Effector memory CD8-positive, alpha-beta T cell (primary cell): ENCODE measurements at places on chromosomes 5 and 9.

DNA sequence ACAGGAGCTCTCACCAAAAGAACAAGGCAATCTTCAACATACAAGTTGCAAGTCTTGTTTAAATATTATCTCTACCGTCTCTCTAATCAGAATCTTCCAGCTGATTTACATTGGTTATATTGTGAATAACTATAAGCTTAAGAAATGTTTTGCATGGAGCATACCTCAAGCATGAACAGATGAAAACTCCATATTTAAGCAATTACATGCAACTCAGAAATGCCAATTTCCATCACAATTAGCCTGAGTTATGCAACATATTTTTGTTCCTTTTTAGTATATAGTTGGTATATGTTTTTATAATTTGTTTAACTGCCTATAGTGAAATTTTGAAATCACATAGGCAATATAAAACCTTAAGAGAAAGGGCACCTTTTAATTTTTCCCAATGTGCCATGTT lies 142.5 kb downstream of the DENND1A start:
- DNase-seq = no peak

- no peak for DNase-seq
Observed at GRCh38 chr9:35658968-35659220, 802 bp downstream of the CCDC107 start.

DNA sequence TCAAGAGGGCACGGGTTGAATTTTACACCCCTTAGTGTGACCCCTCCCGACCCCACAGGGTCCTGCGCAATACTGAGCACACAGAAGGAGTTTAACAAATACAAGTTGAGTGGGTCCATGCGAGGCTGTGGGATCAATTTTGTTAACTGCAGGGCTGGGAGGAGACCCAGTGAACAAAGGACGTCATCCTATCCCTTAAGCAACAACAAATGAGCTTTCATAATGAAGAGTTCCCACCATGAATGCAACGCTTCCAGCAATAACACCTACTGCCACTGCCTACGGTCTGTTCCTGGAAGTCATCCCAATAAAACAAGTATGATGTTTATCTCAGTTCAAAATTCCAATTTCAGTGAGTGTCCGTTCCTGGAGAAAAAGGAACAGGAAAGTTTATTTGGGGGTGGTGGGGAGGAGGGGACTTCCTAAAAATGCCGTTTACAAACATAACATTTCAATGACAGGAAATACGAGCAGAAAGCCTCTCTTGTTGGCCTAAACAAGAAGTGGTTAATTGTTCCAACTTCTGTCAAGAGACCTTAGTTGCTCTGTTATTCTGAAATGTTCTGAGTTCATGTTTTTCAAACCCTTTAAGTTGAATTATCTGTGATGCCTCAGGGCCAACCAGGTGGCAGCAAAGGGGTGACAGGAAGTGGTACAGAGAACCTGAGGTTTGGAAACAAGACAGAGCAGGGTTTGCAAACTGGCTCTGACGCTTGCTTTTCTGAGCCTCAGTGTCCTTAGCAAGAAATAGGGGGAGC lies 65.8 kb upstream of the PLPP6 start:
- DNase-seq = peak; percentile 37

GRCh38 chr5:103901885-103902284 lies 339.3 kb upstream of the NUDT12 start:
- no peak for DNase-seq

GRCh38 chr5:134387443-134387842 lies 16.1 kb downstream of the UBE2B start:
- DNase-seq = no peak

GRCh38 chr5:93039888-93040287 lies 541.1 kb downstream of the NR2F1-AS1 start:
- no peak for DNase-seq

DNA sequence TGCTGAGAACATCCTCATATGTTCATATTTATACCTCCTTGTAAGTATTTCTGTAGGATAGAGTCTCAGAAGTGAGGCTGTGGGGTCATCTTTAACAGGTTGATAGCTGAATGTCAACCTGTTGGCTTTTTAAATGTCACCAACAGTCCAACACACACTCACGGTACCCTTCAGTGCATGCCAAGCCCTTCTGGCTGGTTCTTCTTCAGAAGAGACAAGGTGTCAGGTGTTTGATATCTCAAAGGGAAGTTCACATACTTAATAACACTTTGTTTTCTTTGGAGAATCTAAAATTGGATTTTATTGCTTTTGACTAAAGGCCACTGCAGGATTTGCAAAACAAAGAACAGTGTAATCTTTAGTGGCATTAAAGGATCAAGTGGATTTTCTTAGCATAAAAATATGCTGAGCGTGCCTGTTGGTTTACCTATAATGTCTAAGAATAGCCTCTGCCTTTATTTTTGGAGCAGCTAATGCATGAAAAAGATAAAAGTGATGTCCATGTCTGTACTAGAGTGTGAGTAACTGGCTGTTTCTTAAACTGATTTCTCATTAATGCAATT lies 58.2 kb downstream of the RGS3 start:
- no peak for DNase-seq

- no peak for DNase-seq
Observed at GRCh38 chr9:83144492-83144891, 81.5 kb upstream of the RASEF start.

DNA sequence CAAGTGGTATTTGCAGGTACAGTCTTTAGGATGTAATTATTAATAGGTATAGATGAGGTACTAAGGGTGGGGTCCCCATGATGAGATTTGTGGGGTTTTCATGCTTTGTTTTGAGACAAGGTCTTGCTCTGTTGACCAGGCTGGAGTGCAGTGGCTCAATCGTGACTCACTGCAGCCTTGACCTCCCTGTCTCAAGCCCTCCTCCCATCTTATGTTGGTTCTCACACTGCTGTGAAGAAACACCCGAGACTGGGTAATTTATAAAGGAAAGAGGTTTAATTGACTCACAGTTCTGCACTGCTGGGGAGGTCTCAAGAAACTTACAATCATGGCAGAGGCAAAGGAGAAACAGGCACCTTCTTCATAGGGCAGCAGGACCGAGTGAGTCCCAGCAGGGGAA lies 217.5 kb downstream of the CDK5RAP2 start:
- DNase-seq = no peak

- no peak for DNase-seq
Observed at GRCh38 chr5:75509956-75510355, 1.5 kb downstream of the CERT1 start.

DNA sequence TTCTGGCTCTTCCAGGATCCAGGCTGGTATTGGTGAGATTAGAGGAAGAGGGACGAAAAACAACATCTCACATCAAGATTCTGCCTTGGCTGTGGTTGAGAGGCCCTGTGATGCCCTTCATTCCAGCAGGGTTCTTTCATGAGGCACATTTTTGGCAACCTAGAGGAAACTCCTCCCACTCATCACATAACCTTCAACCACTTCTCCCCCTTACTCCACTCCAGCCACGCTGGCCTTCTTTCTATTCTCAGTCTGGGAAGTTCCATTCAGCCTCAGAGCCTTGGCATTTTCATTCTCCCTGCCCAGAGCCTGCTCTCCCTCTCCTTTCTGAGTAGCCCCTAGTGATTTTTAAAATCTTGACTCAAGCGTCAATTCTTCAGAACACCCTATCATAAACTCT lies 337.5 kb downstream of the ZSWIM6 start:
- no peak for DNase-seq

DNA sequence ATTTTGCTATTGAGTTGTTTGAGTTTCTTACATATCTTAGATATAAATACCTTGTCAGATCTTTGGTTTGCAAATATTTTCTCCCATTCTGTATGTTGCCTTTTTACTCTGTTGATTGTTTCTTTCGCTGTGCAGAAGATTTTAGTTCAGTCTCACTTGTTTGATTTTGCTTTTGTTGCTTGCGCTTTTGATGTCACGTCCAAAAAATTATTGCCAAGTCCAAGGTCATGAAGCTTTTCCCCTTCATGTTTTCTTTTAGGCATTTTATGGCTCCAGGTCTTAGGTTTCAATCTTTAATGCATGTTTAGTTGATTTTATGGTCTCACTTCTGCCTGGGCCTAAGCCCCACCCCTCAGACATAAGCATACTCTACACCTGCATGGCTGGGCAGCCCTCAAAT lies 131.5 kb upstream of the TNC start:
- no peak for DNase-seq

DNA sequence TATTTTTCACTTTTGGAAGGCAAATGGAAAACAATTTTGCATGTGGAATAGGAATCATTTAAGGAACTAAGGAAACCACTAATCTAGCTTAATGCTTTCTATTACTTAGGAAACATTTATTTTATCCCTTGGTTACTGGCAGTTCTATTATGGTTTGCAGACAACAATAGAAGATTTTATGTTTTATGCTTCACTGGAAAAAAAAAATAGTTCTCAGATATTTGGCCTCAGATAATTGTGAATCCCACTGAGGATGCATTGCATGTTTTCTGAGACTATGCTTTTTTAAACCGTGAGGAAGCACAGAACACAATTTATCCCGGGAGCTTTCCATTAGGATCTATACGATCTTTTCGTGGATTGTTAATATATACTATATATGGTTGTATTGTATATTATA lies 356.9 kb downstream of the CSNK1G3 start:
- DNase-seq = no peak

- no peak for DNase-seq
Observed at GRCh38 chr5:7717691-7718090, 133.2 kb downstream of the CFAP90 start.

- no peak for DNase-seq
Observed at GRCh38 chr5:138468966-138469539, 3.8 kb downstream of the EGR1 start.

- DNase-seq = no peak
Observed at GRCh38 chr5:174459071-174459702, 265.2 kb upstream of the MSX2 start.

DNA sequence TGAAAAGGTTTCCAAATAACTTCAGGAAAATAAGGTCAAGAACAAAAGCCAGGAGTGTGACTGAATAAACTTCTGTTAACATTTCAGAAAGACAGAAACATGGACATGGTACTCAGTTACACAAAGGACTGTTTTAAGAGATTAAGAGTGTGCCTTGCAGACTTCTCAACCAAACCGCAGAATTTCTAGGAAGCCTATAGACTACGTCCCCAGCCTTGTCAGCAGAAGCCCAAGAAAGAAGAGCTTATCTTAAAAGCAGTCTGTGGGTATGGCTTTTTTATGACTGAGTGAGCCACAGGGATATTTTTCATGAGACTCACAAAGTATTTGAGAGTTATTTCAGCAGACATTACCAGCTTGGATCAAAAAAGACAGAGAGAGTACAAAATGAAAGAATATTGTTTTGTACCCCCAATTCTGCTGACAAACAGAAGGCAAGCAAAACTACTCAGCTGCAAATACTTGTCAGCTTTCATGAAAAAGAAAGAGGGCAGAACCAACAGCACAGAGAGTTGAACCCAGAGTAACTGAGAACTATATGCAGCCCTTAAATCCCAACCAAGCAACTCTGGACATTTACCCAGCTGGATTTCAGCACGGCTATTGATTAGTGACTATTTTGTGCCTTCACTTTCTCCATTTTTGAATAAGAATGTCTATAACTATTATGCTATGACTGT lies 711.0 kb upstream of the CTNND2 start:
- DNase-seq = no peak

GRCh38 chr9:83521411-83521810 lies 16.8 kb downstream of the FRMD3 start:
- no peak for DNase-seq

- no peak for DNase-seq
Observed at GRCh38 chr5:179610903-179611265, 12.6 kb downstream of the HNRNPH1 start.

DNA sequence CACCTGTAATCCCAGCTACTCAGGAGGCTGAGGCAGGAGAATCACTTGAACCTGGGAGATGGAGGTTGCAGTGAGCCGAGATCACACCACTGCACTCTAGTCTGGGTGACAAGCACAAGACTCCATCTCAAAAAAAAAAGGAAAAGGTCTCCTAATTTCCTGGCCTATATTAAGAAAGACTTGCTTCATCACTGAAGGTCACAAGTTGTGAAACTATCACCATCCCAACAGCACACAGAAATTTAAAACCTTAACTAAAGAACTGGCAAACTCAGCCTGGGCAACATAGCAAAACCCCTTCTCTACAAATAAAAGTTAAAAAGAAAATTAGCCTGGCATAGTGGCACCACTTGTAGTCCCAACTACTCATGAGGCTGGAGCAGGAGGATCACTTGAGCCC lies 17.2 kb downstream of the FRMD3 start:
- DNase-seq = no peak

DNA sequence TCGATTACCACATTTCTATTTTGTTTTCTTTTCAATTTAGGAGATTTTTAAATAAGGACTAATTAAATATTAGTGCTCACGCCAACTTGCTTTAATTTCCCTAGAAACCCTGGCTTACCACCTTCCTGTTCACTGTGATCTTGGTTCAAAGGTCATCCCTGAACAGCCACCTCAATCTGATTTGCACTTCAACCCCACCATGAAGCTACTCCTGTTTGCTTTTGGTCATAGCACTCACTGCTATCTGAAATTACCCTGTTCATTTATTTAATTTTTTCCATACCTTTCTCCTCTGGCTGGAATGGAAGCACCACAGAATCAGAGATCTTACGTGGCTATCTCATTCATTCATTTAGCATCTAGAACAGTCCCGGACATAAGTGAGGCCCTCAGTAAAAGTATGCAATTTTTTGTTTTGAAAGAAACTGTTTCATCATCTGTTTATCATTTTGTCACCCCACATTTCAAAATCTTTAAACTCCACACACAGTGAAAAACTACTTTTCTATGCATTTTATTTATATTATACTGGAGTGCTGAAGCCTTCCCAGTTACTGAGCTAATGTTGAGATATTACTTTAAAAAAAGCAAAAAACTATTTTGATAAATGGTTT lies 17.2 kb upstream of the ADAMTSL1 start:
- no peak for DNase-seq

- DNase-seq = peak; percentile 72
Observed at GRCh38 chr9:97237951-97238889, 69.2 kb upstream of the CCDC180 start.

DNA sequence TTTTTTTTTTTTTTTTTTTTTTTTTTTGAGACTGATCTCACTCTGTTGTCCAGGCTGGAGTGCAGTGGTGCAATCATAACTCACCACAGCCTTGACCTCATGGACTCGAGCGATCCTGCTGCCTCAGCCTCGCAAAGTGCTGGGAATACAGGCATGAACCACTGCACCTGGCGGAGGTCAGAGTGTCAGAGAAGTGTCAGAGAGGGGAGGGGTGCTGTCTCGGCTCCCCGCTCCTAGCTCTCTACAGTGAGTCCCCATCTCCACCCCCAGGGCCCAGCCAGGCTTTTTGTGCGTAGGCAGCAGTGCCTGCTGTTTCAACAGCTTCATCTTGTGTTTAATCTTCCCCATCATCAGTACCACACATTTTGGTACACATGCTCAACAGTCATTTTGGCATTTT lies 38.3 kb downstream of the SAR1B start:
- DNase-seq = no peak

DNA sequence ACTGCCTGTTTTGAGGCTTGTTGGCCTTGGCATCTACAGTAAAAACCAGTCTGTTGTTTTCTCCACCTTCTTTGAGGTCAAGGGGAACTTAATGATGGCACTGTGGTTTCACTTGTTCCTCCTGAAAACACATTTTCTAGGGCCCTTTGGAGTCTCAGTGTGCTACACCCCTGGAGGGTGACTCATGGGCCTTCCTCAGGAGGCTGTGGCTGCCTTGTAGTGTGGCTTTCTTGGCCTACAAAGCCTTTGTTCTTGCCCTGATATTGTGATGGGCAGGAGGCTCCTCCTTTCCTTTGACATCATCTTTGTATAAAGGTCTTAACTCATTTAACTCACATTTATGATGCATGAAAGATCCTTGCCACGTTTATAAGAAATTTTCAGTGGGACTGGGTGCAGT lies 56.3 kb upstream of the GPBP1 start:
- peak; percentile 9 for DNase-seq

- peak; percentile 5 for DNase-seq
Observed at GRCh38 chr5:101678481-101679193, 617.4 kb downstream of the SLCO4C1 start.

- no peak for DNase-seq
Observed at GRCh38 chr5:95822043-95822541, 434 bp downstream of the GLRX start.
